Transverse colon (tissue), 4 donors: ENCODE measurements at places on chromosomes 2 and 18. TPM values are rescaled to one million over a fixed set of nuclear protein-coding genes. Genes with fewer than 3 reads are reported as not detected.

- no peak for DNase-seq
- no peaks in the 10 kb centered on the region for H3K4me1 ChIP-seq
- H3K36me3 ChIP-seq: no peaks in the 10 kb centered on the region
- H3K4me3 ChIP-seq: no peak overlapping the region
- no peak overlapping the region for H3K27ac ChIP-seq
- no peaks in the 10 kb centered on the region for H3K27me3 ChIP-seq
Measured at GRCh38 chr2:199378948-199379650, 78.6 kb downstream of the SATB2 start.

GRCh38 chr2:132664096-132664495 is 5.9 kb downstream of the LYPD1 start:
- H3K27me3 ChIP-seq: peaks cover 22% of the 10 kb centered on the region
- H3K27ac ChIP-seq: no peak overlapping the region
- no peak overlapping the region for H3K4me3 ChIP-seq
- DNase-seq: no peak
- H3K36me3 ChIP-seq: no peaks in the 10 kb centered on the region

DNA sequence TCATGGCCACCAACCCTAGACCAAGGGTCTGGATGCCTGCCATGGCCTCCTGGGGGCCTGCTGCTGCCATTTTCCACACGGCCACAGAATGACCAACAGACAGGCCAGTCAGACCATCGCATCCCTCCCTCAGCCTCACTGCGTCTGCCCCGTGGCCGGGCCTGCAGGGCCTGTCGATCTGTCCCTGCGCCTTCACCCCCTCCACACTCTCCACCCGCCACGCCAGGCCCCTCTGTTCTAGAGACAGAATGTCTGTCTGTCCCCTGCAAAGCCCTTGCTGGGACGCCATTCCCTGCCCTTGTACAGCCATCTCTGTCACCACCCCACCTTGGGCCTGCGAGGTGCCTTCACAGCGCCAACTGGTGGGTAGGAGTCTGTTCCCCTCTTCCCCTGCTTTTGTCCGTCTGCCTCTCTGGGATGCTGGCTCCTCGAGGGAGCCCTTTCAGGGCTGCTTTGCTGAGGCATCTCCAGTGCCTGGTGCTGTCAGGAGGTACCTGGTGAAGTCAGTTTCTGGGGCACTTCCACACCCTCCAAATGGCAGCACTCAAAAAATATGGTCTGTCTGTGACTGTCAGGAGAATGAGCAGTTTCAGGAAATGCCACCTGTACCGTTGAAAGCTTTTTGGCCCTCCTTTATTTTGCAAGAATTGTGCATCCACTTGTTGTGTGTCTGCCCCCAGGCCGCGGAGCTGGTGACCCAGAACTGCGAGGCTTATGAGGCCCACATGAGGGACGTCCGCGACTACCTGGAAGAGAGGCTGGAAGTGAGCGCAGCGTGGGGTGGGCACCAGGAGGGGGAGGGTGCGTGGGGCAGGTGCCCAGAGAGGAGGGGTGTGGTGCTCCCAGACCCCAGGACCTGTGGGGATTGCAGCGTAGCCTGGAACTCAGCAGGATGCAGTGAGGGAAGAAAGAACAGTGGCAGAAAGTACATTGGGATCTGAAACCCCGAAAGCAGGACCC is 6.7 kb upstream of the ESPNL start:
- no peak overlapping the region for H3K4me3 ChIP-seq
- no peaks in the 10 kb centered on the region for H3K36me3 ChIP-seq
- H3K4me1 ChIP-seq: no peaks in the 10 kb centered on the region
- H3K27me3 ChIP-seq: no peaks in the 10 kb centered on the region
- no peak overlapping the region for H3K27ac ChIP-seq

DNA sequence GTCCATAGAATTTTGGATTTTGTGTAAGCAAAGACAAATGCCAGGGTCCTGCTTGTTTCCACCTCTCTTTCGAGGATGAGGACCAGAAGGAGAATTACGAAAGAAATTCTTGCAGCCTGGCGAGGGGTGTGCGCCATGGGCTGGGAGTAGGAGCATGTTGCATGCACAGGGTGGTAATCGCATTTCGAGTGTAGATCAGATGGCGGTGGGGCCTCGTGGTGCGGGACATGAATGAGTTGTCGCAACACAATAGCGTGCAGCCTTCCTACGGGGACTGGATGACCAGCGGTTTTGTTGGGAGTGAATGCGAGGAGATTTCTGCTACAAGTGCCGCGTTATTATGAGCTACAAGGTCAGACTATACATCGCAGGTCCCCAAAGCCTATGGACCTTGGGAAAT is 4.2 kb upstream of the EN1 start:
- peaks cover 26% of the 10 kb centered on the region for H3K4me1 ChIP-seq
- DNase-seq: no peak
- H3K27ac ChIP-seq: no peak overlapping the region
- no peak overlapping the region for H3K4me3 ChIP-seq
- H3K36me3 ChIP-seq: no peaks in the 10 kb centered on the region

- H3K36me3 ChIP-seq: no peaks in the 10 kb centered on the region
- H3K4me3 ChIP-seq: no peak overlapping the region
- no peak overlapping the region for H3K27ac ChIP-seq
- DNase-seq: no peak
Measured at GRCh38 chr2:15667809-15668556, 76.3 kb downstream of the DDX1 start.

The PCARE gene
- total RNA-seq: not detected

The PTPRN gene
- total RNA-seq: 2.0 TPM
